ENCODE measurements at places on chromosomes 3 and 15.

- no peak for DNase-seq
Observed at GRCh38 chr3:72185549-72186399, 400.8 kb upstream of the PROK2 start.

- no peak for DNase-seq
Observed at GRCh38 chr3:194357681-194358080, 6.6 kb upstream of the CPN2 start.

- DNase-seq = no peak
Observed at GRCh38 chr3:161475905-161476304, 20.7 kb upstream of the OTOL1 start.

GRCh38 chr3:194195611-194196010 is 59.7 kb downstream of the HES1 start:
- no peak for DNase-seq

GRCh38 chr3:55728461-55729100 is 241.5 kb upstream of the WNT5A start:
- no peak for DNase-seq

GRCh38 chr3:9468460-9468859 is 71.0 kb downstream of the SETD5 start:
- no peak for DNase-seq

GRCh38 chr15:88631464-88632028 is 7.3 kb upstream of the ISG20 start:
- DNase-seq = no peak

DNA sequence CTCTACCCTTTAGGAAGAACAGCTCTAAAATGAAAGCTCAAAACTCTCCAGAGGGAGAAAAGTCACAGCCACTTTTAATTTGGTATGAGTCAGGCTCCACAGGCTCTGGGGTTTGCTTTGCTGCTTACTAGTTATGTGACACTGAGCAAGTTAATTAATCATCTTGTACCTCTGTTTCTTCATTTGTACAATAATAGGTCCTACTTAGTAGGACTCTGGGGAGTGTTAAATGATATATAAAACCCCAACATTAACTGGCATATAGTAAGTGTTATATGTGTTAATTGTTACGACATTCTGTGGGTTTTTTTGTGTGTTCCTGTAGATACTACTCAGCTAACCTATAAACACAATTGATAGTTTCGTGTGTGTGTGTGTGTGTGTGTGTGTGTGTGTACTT is 6.6 kb downstream of the ACKR2 start:
- no peak for DNase-seq

- no peak for DNase-seq
Observed at GRCh38 chr3:174243171-174243570, 616.0 kb upstream of the NAALADL2 start.

GRCh38 chr3:117600666-117601065 is 891.1 kb downstream of the TUSC7 start:
- DNase-seq = no peak

- no peak for DNase-seq
Observed at GRCh38 chr3:67154429-67154828, 156.3 kb downstream of the KBTBD8 start.

- no peak for DNase-seq
Observed at GRCh38 chr15:59410391-59410896, 27.5 kb upstream of the FAM81A start.

DNA sequence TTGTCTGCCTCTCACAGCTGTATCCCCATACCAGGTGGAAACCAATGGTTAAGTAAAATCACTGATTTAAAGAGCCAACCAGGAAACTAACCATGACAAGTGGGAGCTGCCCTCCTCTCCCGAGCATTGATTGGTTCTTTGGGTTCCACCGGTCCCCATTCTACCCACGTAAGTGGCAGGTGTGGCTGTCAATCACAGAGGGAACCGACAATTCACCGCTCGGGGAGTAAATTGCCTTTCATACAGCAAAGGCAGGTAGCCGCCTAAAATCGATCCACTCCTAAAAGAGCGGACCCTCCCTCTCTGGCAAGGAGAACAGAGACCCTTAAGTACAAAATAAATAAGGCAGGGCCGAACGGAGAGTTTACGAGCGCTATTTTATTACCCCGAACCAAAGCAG is 1.2 kb downstream of the ERC2 start:
- no peak for DNase-seq

- DNase-seq = no peak
Observed at GRCh38 chr15:29382862-29383261, 113.2 kb upstream of the NSMCE3 start.

GRCh38 chr3:163533381-163533780 is 1544.9 kb downstream of the SI start:
- no peak for DNase-seq

GRCh38 chr3:49277383-49277775 is 347 bp upstream of the C3orf62 start:
- no peak for DNase-seq

DNA sequence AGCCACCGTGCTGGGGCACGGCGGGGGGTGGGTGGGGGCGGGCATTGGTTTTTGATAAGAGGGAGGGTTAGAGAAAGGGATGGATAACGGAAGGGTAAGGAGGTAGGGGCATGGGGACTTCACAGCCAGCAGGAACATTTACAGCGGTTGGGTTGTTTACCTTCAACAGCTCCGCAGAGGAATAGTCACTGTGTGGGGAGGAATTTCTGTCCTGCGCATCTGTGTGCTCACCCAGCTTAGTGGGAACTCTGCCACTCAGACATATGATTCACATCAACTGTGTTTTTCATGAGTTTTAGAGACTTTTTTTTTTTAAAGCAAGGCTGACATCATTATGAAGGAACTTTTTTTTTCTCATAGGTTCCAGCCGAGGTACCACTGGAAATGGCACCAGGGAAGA is 19.6 kb downstream of the CHRD start:
- no peak for DNase-seq

DNA sequence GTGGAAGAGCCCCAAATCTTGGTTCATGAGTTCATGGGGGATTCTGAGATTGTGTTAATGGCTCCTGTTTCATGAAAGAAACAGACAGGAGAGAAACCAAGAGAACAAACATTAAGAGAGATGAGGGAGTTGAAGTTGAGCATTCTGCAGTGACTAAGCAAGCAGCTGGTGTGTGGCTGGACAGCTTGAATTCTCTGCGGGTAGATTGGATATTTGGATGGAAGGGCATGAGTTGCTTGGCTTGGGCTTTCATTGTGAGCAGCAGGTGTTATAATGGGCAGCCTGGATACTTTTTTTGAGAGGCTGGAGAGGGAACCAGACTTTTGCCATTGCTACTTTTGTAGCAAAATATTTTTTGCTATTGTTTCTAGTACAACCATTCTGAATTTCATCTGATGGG is 346.8 kb upstream of the SATB1 start:
- DNase-seq = no peak

DNA sequence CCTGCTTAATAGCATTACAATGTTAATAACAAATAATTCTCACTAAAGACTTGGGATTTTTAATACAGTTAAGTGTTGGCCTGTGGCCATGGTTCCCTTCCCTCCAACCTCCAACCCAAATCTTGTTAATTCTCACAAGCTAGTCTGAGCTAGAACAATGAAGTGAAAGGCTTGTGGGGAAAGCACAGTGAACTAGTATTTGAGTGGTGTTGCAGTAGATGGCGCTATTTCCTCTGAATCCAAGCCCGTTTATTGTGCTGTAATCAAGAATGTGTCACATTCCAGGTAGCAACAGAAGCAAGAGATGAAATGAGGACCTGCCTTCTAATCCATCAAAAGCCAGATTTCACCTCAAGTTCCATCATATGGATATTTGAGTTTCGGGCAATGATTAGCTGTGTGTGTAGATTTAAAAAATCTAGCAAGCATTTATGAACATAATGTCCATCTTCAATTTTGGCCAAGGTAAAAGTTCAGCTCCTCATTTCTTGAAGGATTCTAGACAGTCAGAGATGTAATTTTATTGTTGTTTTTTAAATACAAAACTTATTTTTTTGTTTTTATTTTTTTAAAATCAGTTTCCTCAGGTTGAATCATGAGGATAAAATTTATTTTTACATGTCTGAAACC is 160.7 kb downstream of the SQOR start:
- no peak for DNase-seq

DNA sequence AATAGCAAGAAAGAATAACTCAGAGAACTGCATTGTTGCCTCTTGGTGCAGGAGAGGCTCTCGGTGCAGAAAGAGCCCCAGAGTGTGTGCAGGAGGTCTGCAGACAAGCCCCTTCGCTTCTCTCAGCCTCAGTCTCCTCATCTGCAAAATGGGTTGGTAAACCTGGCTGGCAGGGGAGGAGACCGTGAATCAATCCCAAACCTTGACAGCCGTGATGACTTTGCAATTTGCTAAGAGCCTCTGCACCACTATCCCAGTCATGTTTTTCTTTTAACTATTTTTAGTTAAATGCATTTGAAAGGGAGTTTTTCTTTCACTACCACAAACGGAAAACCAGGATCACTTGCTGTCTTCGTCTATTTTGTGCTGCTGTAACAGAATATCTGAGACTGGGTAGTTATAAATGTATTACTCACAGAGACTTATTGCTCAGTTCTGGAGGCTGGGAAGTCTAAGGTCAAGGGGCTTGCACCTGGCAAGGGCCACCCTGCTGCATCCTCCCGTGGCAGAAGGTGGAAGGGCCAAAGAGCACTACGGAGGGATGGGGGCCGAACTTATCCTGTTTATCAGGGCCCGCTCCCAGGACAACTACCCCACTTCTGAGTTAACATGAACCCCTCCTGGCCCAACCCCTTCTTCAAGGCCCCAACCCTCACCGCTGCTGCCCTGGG is 14.2 kb upstream of the IQSEC1 start:
- no peak for DNase-seq

- peak; percentile 54 for DNase-seq
Observed at GRCh38 chr3:188954590-188955208, 217.1 kb upstream of the TPRG1 start.

- no peak for DNase-seq
Observed at GRCh38 chr3:157606852-157607197, 103.6 kb upstream of the VEPH1 start.

- DNase-seq = no peak
Observed at GRCh38 chr3:10563396-10563795, 58.0 kb upstream of the ATP2B2 start.

GRCh38 chr15:84725001-84725491 is 9.1 kb upstream of the SEC11A start:
- DNase-seq = no peak

DNA sequence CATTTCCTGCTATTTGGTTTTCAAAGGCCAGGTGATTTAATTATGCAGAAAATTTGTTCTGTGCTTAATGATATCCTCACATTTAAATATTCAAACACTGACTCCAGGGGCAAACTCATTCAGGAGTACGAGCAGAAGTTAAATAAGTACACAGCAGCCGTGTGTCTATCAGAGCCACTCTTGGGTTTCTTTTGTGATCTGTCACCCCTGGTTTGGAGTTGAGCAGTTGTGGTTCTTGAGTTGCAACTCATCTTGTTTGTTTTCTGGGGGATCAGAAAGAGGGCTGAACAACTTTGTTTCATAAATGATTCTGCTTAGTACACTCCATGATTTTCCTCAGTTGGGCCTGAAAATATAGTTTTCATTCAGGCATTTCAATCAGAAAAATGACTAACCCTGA is 25.7 kb upstream of the PPP4R2 start:
- DNase-seq = no peak

DNA sequence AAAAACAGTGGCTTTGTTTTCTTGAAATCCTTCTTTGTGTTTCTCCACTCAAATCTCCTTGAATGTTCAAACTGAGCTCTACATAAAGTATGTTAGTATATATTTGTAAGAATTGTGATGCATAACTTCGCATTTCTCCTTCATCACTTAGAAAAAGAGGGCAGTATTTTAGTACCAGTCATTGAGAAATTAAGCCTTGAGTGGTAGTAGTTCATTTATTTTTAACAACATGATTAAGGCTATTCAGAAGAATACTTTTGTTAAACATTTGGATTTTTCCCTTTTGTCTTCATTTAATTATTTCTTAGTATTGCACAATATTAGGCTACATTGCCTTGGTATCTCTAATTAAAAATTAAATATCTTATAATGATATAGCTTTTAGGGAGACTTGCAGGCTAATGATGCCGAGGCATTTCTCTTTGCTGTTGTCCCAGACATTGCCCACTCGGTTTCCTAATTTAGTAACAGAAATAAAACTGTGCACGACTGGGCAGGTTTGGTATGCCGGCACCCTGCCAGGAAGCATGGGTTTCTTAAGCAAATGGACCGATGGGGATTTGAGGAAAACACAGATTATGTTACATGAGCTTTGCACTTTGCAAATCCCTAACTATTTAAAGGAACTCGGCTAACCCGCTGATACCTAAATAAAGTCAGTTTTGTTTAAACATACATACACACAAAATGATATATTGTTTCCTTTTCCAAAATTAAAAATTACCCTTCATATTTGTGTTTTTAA is 54.7 kb downstream of the LRRC28 start:
- no peak for DNase-seq

- DNase-seq = no peak
Observed at GRCh38 chr3:142904639-142905436, 16.0 kb upstream of the PCOLCE2 start.

- no peak for DNase-seq
Observed at GRCh38 chr3:178205740-178206139, 330.5 kb upstream of the KCNMB2 start.

GRCh38 chr3:128307781-128308469 is 154.6 kb downstream of the EEFSEC start:
- no peak for DNase-seq

- DNase-seq = no peak
Observed at GRCh38 chr3:45574067-45574494, 20.5 kb upstream of the LIMD1 start.

DNA sequence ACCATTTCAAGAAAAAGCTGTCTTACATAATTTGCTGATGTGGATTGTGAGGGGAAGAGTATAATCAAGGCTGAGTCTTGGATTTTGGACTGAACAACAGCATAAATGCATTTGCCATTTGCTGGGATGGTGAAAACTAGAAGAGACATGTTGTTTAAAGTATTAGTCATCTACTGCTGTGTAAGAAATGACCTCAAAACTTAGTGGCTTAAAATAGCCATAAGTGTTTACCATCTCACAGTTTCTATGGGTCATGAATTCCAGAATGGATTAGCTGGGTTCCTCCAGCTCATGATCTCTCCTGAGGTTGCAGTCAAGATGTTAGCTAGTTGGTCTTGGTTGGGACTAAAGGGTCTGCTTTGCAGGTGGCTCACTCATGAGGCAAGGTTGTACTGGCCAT is 66.2 kb downstream of the SCN11A start:
- DNase-seq = no peak

- no peak for DNase-seq
Observed at GRCh38 chr15:88637841-88638625, 783 bp upstream of the ISG20 start.

- no peak for DNase-seq
Observed at GRCh38 chr3:173825730-173826129, 428.2 kb downstream of the NLGN1 start.

GRCh38 chr15:39631357-39631756 is 50.5 kb downstream of the THBS1 start:
- no peak for DNase-seq

GRCh38 chr15:78315686-78316282 is 16.4 kb upstream of the SKIC8 start:
- DNase-seq = no peak

GRCh38 chr3:72797773-72798543 is 50.3 kb downstream of the SHQ1 start:
- no peak for DNase-seq

GRCh38 chr3:169818316-169818715 is 5.6 kb upstream of the LRRC34 start:
- DNase-seq = no peak
